ENCODE measurements at places on chromosomes 4 and X.

- DNase-seq: no peak
Observed at GRCh38 chr4:36332023-36332781, 50.8 kb downstream of the DTHD1 start.

GRCh38 chrX:80879143-80879542 lies 69.5 kb upstream of the BRWD3 start:
- DNase-seq: peak; percentile 7

- no peak for DNase-seq
Observed at GRCh38 chrX:53084043-53084570, 1.9 kb downstream of the TSPYL2 start.

- DNase-seq: no peak
Observed at GRCh38 chr4:63505714-63506460, 903.4 kb downstream of the TECRL start.

DNA sequence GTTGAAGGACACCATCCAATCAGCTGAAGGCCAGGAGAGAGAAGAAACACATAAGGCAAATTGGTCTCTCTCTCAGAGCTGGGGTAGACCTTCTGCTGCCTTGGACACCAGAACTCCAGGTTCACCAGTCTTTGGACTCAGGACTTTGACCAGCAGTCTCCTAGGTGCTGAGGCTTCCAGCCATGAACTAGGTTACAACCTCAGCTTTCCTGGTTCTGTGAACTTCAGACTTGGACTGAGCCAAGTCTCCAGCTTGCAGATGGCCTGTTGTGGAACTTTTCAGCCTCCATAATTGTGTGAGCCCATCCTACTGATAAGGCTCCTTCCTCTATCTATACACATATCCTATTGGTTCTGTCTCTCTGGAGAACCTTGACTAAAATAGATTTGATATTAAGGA lies 20.6 kb upstream of the BBS12 start:
- DNase-seq: no peak

- DNase-seq: no peak
Observed at GRCh38 chrX:124239324-124239723, 93.1 kb upstream of the TEX13D start.

GRCh38 chrX:103889216-103889615 lies 57.2 kb upstream of the RAB9B start:
- peak; percentile 2 for DNase-seq

DNA sequence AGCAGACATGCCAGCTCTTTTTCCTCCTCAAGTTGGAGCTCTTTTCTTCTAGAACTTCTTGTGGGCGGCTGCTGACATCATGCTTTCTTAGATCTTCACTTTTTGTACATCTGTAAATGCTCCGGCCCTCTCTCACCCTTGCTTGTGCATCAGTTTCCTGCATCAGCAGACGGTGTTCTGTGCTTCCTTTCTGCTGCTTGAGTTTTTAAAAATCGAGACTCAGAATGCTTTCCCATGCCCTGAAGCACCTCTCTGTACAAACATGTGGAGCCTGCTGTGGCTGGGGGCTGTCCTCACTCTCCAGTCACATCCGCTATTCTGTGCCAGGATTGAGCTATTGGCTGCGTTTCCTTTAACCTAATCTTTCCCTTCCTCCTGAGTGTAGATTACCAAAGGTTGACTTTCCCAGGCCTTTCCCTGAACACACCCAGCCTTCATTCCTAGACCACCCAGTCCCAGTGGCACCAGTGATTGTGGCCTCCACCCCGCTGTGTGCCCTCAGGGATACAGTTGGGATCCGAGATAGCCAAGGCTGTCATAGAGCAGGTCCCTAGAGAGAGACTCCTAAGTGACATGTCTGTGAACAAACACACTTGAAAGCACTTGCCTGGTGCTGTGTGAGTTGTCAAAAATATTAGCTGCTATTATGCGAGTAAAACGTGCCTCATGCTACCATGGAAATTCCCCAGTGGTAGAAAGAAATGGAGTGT lies 41.9 kb downstream of the TNIP2 start:
- no peak for DNase-seq

DNA sequence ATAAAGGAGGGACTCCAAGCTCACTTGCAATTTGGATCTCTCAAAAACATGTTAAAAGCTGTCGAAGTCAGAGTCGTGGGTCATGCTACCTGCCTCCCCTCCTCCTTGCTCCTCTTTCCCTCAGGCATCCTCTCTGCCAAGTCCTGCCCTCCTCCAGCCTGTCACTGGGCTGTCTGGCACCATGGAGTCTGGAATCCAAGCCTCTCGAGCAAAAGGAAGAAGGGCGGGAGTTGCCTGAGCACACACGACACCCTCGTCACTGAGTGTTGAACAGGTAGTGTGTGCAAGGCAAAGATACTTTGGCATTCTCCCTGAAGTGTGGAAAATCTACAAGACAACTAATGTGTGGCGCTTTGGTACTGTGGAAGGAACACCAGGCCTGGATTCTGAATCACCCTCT lies 62.2 kb downstream of the HAUS3 start:
- DNase-seq: no peak

GRCh38 chr4:183008492-183008891 lies 90.6 kb upstream of the WWC2 start:
- no peak for DNase-seq

DNA sequence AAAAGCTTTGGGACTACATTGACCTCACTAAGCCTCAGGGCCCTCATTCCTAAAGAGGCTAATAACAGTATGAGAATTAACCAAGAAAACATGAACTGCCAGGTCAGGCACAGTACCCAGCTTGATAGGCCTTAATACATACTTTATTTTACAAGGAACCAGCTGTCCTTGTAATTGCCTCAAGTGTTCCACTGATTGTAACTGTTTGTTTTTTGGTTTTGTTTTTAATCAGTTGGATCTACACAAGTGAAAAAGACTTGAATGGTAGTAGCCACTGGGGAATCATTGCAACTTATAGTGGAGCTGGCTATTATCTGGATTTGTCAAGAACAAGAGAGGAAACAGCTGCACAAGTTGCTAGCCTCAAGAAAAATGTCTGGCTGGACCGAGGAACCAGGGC lies 35.6 kb downstream of the PKD2 start:
- peak; percentile 80 for DNase-seq

DNA sequence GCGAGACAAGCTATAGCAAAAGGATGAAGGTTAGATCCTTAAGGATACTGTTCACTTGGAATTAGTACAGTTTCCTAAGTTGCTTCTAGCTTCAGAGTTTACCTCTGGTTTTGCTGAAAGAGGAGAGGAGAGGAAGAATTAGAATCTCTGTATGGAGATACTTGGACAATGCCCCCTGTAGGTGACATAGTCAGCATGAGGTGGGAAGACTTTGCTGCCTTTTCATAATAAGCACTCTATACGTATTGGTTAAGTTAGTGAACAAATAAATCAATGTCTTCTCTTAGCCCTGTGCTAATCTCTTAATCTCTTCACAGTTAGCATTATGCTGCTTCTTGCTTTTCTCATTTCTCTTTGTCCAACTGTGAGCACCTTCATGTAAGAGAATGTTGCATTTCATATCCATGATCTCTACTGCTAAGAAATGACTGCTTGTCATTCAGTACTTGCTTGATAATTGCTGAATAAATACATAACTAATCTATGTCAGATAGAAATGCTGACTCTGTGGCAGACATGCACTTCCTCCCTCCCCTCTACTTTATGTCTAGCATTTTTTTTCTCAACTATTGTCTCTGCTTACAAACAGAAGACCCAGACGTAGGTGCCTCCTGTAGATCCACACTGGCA lies 527.2 kb downstream of the GBA3 start:
- DNase-seq: no peak

GRCh38 chrX:703866-704265 lies 73.3 kb downstream of the SHOX start:
- DNase-seq: no peak

GRCh38 chr4:100778431-100778830 lies 260.6 kb upstream of the EMCN start:
- no peak for DNase-seq

- DNase-seq: no peak
Observed at GRCh38 chr4:55736605-55737183, 82.9 kb upstream of the EXOC1L start.

GRCh38 chr4:183765251-183765911 lies 106.3 kb downstream of the TRAPPC11 start:
- peak; percentile 65 for DNase-seq

DNA sequence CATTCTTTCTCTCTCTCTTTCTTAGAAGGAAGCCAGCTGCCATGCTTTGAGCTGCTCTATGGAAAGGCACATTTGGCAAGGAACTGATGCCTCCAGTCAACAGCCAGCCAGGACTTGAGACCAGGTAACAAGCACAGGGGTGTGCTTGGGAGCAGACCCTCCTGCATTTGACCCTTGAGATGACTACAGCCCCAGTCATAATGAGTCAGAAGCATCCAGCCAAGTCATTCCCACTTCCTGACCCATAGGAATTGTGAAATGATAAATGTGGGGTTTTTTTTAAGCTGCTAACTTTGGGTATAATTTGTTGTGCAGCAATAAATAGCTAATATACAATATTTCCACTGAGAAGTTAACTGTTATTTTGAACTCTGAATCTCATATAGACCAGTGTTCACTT lies 446.9 kb downstream of the GRXCR1 start:
- DNase-seq: no peak

DNA sequence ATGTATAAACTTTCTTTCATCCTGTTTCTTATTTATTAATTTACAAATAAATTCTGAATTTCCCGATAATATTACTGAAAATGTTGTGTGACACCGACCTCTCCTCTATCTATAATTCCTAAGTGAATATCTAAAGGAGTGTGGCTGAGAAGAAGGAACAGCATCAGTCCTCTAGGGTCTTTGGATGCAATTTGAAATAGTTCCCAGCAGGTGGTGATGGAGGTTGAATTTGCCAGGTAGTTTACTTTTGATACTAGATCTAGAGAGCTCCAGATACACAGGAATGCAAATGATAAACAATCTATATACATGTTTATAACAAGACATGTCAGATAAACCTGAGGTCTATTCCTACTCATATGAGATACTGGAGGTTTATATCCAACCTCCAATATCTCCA lies 305.4 kb downstream of the PCDH18 start:
- no peak for DNase-seq

GRCh38 chr4:55866973-55867574 lies 13.6 kb downstream of the EXOC1 start:
- peak; percentile 28 for DNase-seq

GRCh38 chrX:104670051-104670450 lies 104.1 kb downstream of the IL1RAPL2 start:
- DNase-seq: no peak

- no peak for DNase-seq
Observed at GRCh38 chr4:9919047-9919446, 102.2 kb downstream of the SLC2A9 start.

GRCh38 chr4:174749091-174749490 lies 80.0 kb downstream of the GLRA3 start:
- DNase-seq: no peak

DNA sequence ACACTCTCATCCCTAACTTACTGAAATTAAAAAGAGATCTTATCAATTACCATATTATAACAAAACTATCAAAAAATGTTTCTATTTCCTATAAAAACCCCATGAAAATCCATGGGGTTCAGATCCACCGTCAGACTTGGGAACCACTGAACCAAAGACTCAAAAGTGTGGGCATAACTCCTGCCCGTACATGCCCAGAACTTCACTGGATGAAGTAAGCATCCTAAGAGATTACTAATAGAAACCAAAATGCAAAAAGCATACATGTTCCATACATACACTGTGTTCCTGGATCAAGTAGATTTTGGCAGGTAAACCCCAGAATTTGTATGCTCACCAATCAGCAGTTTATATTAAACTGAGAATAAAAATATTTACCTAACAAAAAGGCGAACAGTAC lies 66.1 kb downstream of the PRSS12 start:
- no peak for DNase-seq

- DNase-seq: no peak
Observed at GRCh38 chrX:3697220-3697684, 16.2 kb downstream of the PRKX start.

DNA sequence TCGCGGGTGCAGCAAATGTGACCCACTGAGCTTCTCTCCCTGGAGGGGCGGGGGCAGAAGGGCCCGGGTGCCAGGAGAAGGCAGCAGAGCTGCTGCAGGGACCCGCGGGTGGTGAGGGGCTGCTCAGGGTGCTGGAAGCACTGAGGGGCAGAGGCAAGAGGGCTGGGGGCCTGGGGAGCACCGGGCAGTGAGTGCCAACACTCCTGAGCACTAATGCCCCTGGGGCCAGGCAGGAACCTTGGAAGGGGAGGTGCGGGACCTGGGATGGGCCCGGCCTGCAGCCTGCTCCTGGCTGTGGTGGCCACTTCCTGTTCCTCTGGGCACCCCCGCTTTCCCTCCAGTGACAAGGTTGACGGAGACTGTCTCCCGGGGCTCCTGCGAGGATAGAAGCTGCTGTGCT lies 66.5 kb upstream of the ADRA2C start:
- no peak for DNase-seq
